Nucleus accumbens (tissue), 56 donors: ENCODE measurements at places on chromosomes 2 and 18.
A peak's percentile ranks its signal among the peaks of the same experiment; 100 is the strongest.

DNA sequence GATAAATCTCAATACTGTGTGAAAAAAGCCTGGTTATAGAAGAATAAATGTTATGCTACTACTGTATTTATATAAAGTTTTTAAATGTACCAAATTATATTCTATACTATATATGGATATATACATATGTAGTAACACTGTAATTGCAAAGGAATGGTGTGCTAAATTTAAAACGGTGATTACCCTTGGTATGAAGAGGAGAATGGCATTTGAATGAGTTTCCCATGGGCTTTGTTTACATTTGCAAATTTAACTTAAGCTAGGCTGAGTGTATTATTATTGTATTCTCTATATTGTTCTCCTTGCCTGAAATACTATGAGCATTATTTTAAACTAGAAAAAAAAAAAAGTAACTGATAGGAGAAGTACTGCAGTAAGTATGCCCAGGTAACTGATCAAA is 4.7 kb upstream of the SP3 start:
- no peak for DNase-seq

DNA sequence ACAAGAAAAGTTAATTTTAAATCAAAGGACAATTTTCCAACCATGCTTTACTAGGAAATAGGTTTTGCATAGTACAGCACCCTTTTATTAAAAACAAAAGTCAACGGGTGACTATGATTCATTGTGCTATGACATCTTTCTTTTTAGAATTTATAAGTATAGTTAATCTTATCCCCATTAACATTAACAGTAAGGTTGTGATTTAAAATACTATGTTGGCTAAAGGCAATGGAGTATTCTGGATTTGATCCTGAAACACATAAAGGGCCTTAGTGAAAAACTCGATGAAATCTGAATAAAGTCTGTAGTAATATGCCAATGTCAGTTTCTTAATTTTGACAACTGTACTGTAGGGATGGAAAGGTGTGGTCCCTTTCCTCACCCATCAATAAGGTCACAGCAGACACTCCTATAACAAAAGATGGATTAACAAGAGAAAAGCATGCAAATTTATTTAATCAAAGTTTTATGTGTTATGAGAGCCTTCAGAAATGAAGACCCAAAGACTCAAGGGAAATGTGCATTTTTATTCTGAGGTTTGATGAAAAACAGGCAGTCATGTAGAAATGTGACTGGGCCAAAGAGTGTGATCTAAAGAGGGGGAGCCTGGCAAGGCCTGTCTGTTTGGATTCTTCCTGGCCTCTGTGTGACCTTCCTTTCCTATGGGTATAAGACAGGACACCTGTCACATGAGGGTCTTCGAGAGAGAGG is 731.4 kb downstream of the TSN start:
- DNase-seq = no peak

DNA sequence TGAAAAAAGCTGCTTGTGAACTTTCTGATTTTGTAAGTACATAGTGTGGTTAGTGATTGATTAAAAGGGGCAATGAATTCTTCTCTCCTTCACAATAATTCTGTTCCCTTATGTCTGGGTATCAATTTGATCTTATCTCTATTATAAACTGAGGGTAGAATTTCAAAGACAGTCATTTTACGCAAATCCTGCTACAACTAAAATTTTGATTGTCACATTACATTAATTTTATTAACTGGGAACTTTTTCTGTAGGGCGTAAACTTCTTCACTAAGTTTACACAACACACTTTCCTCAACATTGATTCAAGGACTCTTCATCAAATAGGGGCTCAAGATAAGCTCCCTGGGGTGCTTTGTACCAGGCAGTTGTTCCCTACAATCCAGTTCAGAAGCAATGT is 5.0 kb upstream of the SLC8A1 start:
- no peak for DNase-seq

DNA sequence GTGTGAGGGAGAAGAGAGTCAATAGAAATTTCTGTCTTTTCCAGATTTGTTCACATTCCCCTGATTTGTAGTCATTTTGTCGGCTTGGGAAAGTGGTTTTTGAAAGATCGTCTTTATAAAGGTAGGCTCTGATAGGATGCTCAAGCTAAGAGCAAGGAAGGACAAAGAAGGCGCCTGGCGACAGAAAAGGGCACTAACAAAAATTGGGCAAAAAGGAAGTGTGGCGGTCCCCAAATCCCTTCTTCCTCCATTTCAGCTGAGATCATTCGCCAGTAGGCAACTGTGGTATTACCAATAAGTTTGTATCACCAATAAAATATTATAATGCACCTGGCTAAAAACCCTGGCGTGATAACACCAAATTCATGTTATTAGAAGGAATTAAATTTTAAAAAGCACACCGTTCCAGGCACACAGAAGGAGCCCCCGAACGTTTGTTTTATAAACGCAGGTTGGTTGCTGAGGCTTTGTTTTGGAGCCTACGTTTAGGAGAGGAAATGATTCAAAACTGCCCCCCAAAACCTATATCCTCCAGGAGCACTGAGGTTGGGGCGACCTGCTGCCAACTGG is 756 bp upstream of the PTPN4 start:
- DNase-seq = no peak

DNA sequence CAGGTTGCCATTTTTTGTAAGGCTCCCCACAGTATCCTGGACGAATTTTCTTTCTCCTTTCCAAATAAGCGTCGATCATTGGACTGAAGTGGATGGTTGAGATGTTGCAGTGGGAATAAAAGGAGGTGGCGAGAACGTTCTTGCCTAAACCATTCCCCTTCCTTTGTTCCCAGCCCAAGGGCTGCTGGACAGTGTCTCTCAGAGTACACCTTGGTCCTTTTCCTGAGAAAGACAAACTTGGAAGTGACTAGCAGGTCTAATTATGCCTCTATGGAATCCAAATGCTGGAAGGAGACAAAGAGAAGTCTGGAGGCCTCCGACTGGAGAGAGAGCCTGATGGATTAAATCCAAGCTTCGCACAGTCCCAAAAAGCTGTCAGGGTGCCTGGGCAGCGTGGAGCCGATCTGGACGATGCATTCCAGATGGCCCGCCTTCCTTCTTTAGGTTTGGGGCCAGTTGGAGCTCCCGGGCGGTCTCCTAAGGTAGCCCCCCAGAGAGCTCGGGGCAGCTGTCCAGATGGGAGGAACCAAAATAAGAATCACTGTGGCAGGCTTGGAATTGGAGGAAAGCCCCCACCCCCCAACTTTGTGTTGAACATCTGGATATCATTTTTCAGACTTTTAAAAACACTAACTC is 186.8 kb downstream of the TMEM247 start:
- no peak for DNase-seq

DNA sequence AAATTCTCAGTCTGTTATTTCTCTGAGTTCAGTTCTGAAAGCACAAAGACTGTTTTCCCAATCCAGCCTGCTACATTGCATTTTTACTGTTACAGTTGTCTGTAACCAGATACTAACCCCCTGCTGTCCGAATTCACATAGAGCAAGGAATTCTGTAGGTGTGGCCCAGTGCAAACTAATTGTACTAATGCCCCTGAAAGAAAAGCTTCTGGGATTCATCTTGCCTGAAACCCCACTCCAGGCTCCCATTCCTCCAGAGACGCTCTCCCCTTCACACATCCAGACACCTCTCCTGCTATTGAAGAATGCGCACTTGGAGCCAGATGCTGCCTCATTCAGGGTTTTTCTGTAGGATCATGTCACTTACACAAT is 127.0 kb downstream of the TTC32 start:
- DNase-seq = no peak

DNA sequence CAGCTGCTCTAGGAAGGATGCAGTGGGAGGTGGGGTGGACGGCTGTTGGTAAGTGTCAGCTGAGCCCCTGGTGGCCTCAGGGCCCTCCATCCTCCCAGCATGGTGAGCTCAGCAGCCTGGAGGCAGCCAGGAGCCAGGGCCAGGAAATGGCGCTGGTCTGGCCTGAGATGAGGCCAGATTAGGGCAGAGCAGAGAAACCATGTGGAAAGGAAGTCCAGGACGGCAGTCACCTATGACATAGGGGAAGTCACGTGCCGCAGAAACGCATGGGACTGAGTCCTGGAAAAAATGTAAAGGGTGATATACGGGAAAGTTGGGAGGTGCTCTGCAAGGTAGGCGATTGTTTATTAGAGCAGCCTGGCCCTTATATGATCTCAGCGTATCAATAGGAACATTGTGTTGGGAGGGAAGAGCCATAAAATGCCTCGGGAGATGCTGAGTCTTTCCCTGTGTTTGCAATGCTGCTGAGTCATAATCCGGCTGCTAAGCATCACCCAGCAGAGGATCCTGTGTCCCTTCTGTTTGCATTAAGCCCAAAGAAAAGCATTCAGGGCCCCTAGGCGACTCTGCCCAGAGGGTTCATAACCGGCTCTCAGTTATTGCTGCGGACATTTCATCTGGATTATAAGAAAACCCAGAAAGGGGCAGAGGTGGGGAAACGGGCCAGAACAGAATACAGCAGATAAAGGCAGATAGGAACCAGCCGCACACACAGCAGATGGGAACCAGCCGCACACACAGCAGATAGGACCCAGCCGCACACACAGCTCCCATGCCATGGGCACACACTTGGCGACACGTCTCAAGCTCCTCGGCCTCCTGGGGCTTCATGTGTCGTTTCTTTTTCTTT is 30.3 kb upstream of the B3GNT7 start:
- DNase-seq = peak; percentile 57

DNA sequence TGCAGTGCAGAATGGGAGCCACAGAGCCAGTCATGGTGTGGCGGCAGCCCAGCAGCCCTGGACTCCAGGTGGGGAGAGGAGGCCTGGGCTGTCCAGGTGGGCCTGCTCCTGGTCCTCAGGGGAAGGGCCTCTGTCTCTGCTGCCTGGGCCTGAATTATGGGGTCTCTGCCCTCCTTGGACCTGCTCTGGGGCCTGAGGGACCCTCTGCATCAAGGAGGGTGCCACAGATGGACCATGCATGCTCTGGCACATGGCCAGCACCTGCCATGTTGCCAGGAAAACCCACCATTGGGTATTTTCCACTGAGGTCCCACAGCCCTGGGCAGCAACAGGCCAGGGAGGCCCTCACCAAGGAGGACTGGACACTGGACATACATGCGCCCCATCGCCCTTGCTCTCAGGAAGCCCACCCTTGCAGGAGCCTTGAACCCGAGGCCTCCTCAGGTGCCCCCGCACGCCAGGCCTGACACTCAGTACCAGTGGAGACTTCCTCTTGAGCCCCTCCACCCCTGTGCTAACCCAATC is 107.1 kb downstream of the NDUFA10 start:
- no peak for DNase-seq
